Lung (tissue), 17 donors: ENCODE measurements at places on chromosomes 7 and 10. TPM values are rescaled to one million over a fixed set of nuclear protein-coding genes. Genes with fewer than 3 reads are reported as not detected.

GRCh38 chr7:81482600-81483186, 287.2 kb downstream of the HGF start:
- H3K4me3 ChIP-seq, result no peak overlapping the region
- no peaks in the 10 kb centered on the region for H3K36me3 ChIP-seq
- no peak for DNase-seq
- H3K27me3 ChIP-seq, result no peaks in the 10 kb centered on the region
- H3K27ac ChIP-seq, result no peak overlapping the region

Gene SCIN
- total RNA-seq, result 16.4 TPM

Gene CNPY1
- not detected for total RNA-seq

Gene HOGA1
- total RNA-seq, result 2.3 TPM

Gene PON1
- total RNA-seq, result 0.20 TPM
